Activated CD4-positive, alpha-beta memory T cell treated with anti-CD3 and anti-CD28 coated beads, Interleukin-2, amount 10 ng/mL, durations not matched to agents 7 days and 5 days (primary cell): ENCODE measurements at places on chromosomes 3 and 15. TPM values are rescaled to one million over a fixed set of nuclear protein-coding genes. Genes with fewer than 3 reads are reported as not detected.

DNA sequence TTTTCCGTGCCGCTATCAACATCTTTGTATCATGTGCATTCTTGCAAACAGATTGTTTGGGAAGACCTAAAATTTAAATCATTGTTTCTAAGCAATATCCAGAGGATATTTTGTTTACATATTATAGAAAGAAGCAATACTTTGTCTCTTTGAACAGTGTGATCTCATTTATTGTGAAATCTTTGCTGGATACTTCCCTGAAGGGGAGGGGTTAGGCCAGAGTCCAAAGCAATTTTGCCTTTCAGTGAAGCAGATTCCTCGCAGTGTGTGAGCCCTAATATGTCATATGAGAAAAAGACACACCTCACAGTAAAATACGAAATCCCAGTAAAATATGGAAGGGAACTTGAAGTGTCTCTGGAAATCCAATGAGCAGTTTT, 158.7 kb upstream of the SLCO3A1 start:
- no peak overlapping the region for H3K4me3 ChIP-seq
- no peak for DNase-seq
- H3K27ac ChIP-seq, result no peak overlapping the region
- no peaks in the 10 kb centered on the region for H3K27me3 ChIP-seq
- no peaks in the 10 kb centered on the region for H3K4me1 ChIP-seq
- no peaks in the 10 kb centered on the region for H3K36me3 ChIP-seq

DNA sequence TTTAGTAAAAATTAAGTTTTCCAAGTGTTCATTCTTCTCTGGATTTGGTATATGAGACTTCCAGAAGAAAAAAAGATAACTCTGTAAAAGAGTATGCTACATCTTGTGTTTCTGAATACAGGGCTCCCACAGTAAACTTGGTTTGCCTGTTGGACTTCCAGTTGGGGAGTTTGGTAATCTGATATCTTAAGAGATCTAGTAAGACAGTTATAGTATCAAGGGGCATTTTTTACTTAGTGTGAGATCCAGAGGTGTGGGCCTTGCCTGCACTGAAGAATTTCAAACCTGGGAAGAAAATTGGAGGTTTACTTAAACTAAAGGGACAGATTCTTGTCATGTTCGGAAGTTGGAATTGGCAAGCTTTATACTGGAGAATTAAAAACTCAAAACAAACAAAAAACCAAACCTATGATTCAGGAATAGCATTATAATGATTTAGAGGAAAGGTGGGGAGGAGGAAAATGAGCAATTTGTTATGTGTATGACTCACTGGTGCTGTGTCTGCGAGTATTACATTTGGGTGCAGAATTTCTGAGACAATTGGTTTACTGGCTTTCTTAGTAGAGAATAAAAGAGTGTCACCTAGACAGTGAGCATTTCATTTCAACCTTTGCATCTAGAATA, 58.9 kb upstream of the ULK4 start:
- peaks cover 46% of the 10 kb centered on the region for H3K4me1 ChIP-seq
- no peaks in the 10 kb centered on the region for H3K27me3 ChIP-seq
- DNase-seq, result no peak
- no peak overlapping the region for H3K4me3 ChIP-seq
- no peak overlapping the region for H3K27ac ChIP-seq
- peaks cover 4% of the 10 kb centered on the region for H3K36me3 ChIP-seq

- DNase-seq, result no peak
- no peaks in the 10 kb centered on the region for H3K36me3 ChIP-seq
- H3K27ac ChIP-seq, result no peak overlapping the region
- peaks cover 12% of the 10 kb centered on the region for H3K27me3 ChIP-seq
- H3K4me1 ChIP-seq, result no peaks in the 10 kb centered on the region
These were observed 96.9 kb downstream of the LINGO1 start for GRCh38 chr15:77535845-77536244.

DNA sequence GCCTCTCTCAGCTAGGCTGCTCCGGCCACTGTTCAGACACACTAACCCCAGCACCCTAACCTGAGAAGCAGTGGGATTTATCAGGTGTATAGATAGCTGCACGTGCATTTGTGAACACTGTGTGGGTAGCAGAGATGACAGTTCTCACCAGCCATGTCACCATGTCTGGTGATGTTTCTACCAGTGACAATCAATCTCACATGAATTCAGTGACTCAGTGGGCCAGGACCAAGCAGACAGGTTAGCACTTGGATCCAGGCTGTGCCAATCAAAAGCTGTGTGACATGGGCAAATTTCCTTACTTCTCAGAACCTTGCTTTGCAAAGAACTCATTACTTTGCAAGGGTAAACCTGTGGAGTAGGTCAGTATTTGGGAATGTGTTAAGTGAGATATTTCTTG, 65.3 kb upstream of the GATM start:
- DNase-seq, result no peak
- H3K27ac ChIP-seq, result no peak overlapping the region
- H3K4me1 ChIP-seq, result no peaks in the 10 kb centered on the region
- H3K36me3 ChIP-seq, result no peaks in the 10 kb centered on the region
- H3K4me3 ChIP-seq, result no peak overlapping the region

GRCh38 chr15:78672285-78673014, 31.4 kb upstream of the CHRNB4 start:
- no peak for DNase-seq
- no peaks in the 10 kb centered on the region for H3K4me1 ChIP-seq
- peaks cover 9% of the 10 kb centered on the region for H3K27me3 ChIP-seq
- H3K36me3 ChIP-seq, result no peaks in the 10 kb centered on the region

GRCh38 chr15:33982516-33982915, 14.2 kb downstream of the CHRM5 start:
- H3K27ac ChIP-seq, result no peak overlapping the region
- no peak for DNase-seq
- peaks cover 7% of the 10 kb centered on the region for H3K4me1 ChIP-seq
- H3K36me3 ChIP-seq, result no peaks in the 10 kb centered on the region

DNA sequence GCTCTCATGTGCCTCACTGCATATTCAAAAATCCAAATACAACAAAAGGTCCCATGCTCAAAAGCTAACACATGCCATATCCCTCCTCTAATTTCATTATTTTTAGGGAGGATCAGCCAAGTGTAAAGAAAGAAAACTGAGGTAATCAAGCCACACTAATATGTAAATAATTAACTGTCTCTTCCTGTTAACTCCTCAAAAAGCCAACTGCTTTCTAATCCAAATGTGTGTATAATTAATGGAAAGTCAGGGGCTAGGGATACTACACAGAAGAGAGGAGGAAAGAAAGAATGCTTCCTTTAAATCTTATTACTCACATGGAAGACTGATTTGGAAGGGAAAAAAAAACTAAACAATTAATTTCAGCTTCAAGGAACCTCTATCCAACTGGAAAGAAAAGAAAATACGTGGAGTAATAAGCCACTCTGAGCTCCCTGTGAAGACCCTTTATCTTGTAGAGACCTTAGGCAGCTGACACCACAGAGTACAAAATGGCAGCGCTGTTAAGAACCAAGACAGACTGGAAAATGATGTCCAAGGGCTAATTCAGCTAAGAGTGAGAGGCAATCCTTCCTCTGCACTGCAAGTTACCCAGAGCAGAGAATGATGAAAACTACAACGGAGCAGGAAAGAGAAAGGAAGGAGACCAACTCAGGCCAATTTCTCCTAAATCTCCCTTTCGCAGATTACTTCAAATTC, 56.8 kb downstream of the ZNF148 start:
- DNase-seq, result no peak
- H3K27me3 ChIP-seq, result no peaks in the 10 kb centered on the region
- peaks cover 2% of the 10 kb centered on the region for H3K4me1 ChIP-seq

DNA sequence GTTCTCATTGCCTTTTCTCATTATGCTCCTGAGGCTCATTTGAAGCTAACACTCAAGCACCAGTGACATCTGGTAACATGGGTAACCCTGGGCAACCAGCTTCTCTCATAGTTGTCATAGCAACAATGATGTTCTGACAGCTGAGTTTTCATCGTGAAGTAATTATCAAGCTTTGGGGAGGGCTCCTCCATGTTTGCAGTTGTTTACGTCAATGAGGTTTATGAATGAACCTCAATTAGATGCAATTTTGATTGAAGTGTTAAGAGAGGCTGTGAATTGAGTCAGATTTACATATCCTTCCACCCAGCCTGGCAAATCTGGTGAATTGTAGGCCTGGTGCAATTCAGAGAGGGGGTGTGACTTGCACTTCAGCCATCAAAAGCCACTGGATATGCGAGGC, 119.3 kb upstream of the CHD2 start:
- DNase-seq, result no peak
- H3K27me3 ChIP-seq, result no peaks in the 10 kb centered on the region
- H3K27ac ChIP-seq, result no peak overlapping the region
- no peak overlapping the region for H3K4me3 ChIP-seq
- no peaks in the 10 kb centered on the region for H3K4me1 ChIP-seq

DNA sequence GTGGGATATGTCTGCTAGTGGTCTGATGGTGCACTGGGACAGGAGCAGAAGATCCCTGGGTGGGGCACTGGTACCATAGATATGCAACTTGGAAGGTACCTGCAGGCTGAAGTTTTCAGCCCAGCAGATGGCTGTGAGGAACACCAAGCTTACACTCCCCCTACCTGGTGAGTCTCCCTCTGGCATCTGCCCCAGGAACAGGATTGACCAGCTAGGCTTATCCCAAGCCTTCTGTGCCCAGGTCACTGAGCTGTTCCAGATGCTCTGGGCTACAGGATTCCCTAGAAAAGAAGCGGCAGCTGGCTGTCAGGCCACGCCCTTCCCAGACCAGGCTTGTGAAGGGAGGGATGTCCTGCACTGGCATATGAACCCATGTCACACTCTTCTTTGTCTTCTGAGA, 1130.0 kb downstream of the NAALADL2 start:
- H3K36me3 ChIP-seq, result no peaks in the 10 kb centered on the region
- DNase-seq, result no peak
- no peaks in the 10 kb centered on the region for H3K27me3 ChIP-seq
- H3K4me1 ChIP-seq, result no peaks in the 10 kb centered on the region
- no peak overlapping the region for H3K4me3 ChIP-seq

DNA sequence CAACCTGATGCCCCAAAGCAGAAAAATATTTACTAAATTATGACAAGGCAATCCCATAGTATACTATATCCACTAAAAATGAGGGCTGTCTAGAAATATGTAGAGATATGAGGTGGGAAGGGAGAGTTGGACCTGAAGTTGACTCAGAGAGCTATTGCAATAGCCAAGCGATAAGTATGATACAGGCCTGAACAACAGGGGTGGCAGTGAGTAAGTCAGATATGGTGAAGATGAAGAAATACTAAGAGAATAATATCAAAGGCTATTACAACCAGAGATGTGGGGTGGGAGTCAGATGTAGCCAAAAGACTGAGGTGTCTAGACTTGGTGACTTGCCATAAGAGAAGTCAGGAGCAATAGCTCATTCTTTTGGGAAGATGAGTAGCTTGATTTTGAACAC, 9.2 kb downstream of the HSPBAP1 start:
- no peak overlapping the region for H3K4me3 ChIP-seq
- peaks cover 13% of the 10 kb centered on the region for H3K4me1 ChIP-seq
- no peak overlapping the region for H3K27ac ChIP-seq
- no peak for DNase-seq
- H3K36me3 ChIP-seq, result peaks cover 4% of the 10 kb centered on the region
- H3K27me3 ChIP-seq, result no peaks in the 10 kb centered on the region

DNA sequence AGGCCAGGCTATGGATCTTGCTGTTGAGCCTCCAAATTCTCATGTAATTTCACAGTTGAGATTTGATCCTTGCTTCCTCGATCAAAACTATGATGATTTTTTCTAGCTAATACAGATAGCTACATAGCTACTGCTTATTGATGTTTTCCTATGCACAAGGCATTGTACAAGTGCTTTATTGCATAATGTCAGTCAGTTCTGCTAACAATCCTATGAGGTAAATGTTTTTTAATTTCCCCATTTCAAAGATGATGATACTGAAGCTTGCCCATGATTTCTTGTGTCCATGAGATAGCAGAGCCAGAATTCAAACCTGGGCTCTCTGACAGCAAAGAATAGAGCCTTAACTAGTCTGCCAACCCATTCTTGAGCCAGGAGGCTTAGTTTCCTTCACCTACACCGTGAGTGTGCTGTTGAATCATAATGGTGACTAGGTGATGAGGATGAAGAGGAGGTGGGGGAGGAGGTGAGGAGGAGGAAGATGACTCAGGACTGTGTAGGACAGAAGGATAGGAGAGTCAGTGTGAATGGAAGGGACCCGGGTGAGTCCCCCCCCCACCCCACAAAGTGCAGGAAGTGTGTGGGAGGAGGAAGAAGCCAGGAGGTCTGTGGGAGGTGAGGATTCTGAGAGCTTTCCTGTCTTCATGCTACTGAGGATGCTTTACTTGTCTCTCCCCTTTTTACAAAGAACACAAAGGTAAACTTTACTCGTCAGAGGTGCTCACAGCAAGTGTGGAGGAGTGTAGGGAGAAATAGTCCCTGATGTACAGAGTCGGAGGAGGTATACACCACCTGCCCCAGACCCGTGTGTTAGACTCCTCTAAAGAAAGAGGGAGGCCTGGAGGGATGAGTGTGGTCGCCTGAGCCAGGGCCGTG, 3.6 kb downstream of the TAGLN3 start:
- no peak overlapping the region for H3K4me3 ChIP-seq
- peak overlapping the region; percentile 27 for H3K27ac ChIP-seq
- no peaks in the 10 kb centered on the region for H3K27me3 ChIP-seq
- DNase-seq, result no peak
- H3K4me1 ChIP-seq, result peaks cover 29% of the 10 kb centered on the region

- no peak overlapping the region for H3K4me3 ChIP-seq
- H3K36me3 ChIP-seq, result no peaks in the 10 kb centered on the region
- no peak for DNase-seq
- H3K4me1 ChIP-seq, result no peaks in the 10 kb centered on the region
- H3K27me3 ChIP-seq, result no peaks in the 10 kb centered on the region
These were observed 21.0 kb downstream of the STXBP5L start for GRCh38 chr3:120928991-120929390.

- no peak for DNase-seq
- peaks cover 20% of the 10 kb centered on the region for H3K27me3 ChIP-seq
- no peak overlapping the region for H3K4me3 ChIP-seq
These were observed 33.7 kb downstream of the RORA start for GRCh38 chr15:61195116-61196002.

- no peak for DNase-seq
- H3K27me3 ChIP-seq, result peaks cover 2% of the 10 kb centered on the region
- no peaks in the 10 kb centered on the region for H3K36me3 ChIP-seq
- H3K4me1 ChIP-seq, result no peaks in the 10 kb centered on the region
These were observed 9.0 kb upstream of the SLC25A26 start for GRCh38 chr3:66211779-66212178.

GRCh38 chr3:43023746-43024145, 44.6 kb downstream of the GASK1A start:
- H3K4me1 ChIP-seq, result peaks cover 23% of the 10 kb centered on the region
- no peak overlapping the region for H3K4me3 ChIP-seq
- H3K36me3 ChIP-seq, result no peaks in the 10 kb centered on the region
- H3K27ac ChIP-seq, result peak overlapping the region; percentile 9
- H3K27me3 ChIP-seq, result peaks cover 7% of the 10 kb centered on the region
- no peak for DNase-seq

Gene TMEM207
- total RNA-seq, result not detected

Gene ITGB5
- total RNA-seq, result 0.40 TPM

Gene ARL8B
- 38.2 TPM for total RNA-seq

Gene APBA2
- 0.81 TPM for total RNA-seq

Gene DUOX2
- total RNA-seq, result 0.23 TPM

Gene TMEM108
- total RNA-seq, result not detected

Gene SLCO2A1
- not detected for total RNA-seq

Gene RNU5B-1
- total RNA-seq, result 12.9 TPM

Gene ZNF662
- total RNA-seq, result 0.40 TPM

Gene NEK11
- 2.8 TPM for total RNA-seq
